ENCODE measurements at places on chromosomes 7 and 10.

GRCh38 chr7:33509206-33509605 is 379.8 kb downstream of the BBS9 start:
- peak; percentile 22 for DNase-seq

DNA sequence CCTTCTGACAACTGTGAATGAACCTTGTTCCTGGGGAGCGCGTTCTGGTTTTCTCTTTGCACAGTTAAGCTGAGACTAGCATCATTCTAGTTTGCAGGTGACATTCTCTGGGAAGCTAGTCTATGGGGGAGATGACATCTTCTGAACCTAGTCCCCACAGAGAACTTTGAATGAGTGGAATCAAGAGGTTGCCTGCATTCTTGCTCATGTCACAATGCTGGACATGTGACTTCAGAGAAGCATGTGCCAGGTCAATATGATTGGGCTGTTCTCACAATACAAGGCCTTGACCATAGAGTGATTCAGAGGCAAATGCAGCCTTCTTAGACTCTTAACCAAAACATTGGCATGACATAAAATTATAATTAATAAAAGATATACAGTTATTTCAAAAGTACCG is 22.1 kb downstream of the KLLN start:
- no peak for DNase-seq

DNA sequence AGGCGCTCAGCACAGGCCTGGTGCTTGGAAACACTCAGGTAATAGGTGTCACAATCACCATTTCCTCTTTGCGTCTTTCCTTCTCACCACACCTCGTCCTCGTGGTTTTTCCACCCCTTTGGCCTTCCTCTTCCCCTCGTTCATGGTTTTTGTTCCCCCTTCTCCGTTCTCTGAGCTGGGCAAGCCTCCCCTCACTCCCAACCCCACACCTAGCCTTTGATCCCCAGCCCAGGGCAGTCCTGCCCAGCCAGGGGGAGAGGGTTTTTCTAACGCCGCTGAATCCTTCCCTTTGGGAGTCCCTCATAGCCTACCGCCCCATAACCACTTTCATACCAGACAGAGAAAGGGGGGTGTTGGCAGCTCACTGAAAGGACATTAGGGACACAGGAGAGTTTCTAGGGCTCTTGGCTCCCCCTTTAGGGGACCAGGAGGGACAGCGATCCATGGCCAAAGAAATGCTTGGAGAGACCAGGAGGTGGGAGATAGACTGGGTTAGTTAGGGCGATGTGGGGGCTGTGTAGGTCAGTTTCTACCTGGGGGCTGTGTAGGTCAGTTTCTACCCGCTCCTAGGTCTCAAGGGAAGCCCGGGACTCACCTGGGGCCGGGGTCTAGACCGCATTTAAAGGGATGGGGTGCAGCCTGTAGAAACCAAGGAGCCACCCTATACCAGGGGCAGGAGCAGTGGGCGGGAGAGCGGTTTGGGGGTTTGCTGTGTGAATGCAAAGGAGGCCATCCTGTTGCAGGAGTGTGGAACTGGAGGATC is 1.4 kb downstream of the EPHB4 start:
- DNase-seq, result peak; percentile 74

DNA sequence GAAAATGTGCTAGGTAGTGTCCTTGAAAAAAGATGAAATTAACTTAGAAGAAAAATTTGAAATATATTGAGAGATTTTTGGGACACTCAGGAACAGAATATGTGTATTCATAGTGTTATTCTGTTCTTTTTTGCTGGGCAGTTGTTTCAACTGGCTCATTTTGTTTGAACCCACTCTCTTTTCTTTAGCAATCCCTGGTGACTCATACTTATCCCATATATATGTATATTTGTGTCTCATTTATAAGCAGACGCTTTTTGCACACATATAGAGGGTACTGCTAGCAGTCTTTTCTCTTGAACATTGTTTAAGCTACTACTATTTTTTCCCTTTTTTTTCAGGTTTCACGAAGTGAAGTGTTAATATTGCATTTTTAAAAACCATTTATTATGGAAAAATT is 1.9 kb downstream of the EXOC6 start:
- DNase-seq, result peak; percentile 28

DNA sequence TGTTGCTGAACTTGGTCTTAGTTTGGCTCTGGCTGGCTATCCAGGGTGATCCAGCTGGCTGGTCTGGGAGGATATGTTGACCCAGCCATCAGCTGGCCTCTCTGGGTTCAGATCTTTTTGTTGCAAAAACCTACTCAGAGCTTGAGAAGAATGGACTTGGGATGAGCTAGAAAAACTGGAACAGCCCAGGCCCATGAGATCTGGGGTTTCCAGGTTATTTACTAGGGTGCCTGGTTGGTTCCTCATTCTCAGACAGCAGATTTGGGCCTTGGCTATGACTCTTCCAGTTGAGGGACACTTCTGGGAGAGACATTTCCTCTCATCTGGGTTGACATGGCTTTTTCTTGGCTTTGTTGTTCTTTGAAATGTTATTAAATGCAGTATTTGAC is 116.6 kb downstream of the ADCY1 start:
- no peak for DNase-seq

GRCh38 chr10:11488126-11488525 is 123.3 kb downstream of the USP6NL start:
- DNase-seq, result no peak

DNA sequence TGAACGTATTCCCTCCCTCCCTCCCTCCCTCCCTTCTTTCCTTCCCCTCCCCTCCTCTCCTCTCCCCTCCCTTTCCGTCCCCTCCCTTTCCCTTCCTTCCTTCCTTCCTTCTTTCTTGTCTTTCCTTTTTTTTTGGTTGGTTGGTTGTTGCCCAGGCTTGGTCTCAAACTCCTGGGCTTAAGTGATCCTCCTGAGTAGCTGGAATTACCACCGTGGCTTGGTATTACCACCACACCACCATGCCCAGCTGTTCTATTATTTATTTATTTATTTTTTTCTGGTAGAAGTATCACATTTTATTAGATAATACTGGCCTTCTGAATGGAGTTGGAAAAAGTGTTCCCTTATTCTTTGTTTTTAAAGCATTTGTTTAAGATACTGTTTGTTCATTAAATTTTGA is 95.9 kb downstream of the PHF14 start:
- no peak for DNase-seq

GRCh38 chr7:13742811-13743210 is 246.7 kb downstream of the ETV1 start:
- DNase-seq, result peak; percentile 74

GRCh38 chr7:133859231-133859630 is 267.9 kb upstream of the LRGUK start:
- no peak for DNase-seq

DNA sequence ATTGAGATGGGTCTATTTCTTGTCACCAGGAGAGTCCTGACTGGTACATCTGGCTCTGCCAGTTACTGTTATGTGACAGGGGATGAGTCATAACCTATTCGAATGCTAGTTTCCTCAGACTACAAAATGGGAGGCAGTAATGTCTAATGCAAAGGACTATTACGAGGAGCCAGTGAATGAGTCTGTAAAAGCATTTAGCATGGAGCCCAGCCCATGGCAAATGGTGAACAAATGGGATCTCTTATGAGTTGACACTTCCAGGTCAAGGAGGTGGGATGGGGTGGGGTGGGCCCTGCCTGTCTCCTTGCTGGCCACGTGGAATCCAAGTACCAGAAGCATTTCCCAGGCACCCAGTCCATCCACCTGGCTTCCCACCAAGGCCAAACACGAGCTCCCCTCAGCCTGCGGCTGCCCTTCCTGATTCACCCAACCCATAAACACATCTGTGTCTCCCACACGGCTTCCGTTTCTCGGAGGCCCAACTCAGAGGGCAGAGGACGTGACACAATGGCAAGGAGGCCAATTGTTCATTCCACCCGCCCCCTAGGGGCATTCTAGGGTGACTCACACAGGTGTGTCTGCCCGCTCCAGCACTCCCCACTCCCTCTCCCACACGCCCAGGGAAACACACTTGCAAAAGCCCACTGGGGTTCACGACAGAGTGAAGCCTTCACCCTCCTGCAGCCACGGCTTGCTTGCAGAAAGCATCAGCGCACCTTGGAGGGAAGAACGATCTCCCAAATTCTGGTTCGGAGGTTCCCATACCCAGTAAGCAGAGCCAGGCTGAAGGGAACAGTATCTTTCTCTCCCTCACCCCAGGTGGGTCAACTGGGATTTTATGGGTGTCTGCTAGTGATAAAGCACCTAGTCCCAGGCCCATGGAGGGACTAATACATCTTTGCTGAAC is 109.8 kb downstream of the SH3PXD2A start:
- DNase-seq, result no peak

DNA sequence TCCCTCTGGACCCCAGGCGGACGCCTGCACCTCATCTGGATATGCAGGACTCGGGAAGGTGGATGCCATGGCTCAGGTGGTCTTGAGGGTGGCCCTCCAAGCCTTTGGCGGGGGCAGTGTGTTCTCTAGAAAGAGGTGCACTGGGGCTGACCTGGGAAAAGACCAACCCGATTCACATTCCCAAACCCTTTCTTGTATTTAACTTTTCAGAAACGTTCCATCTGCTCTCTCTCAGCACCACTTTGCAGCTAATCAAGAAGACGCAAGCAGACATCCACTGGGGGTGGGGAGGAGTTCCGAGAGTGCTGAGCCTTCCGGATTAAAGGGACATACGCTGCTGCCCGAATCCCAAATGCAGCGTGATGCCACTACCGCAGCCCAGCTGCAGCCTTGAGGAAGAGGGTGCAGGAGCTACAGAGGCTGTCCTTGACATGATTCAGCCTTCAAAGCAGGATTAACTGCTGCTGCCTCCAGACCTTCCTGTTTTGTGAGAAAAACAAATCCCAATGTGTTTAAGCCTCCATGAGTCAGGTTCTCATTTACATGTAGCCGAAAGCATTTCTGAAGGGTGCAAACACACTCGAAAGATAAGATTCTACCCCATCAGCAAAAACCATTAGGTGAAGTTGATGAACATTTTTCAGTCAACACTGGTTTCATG is 39.9 kb downstream of the RBM17 start:
- DNase-seq, result peak; percentile 23

DNA sequence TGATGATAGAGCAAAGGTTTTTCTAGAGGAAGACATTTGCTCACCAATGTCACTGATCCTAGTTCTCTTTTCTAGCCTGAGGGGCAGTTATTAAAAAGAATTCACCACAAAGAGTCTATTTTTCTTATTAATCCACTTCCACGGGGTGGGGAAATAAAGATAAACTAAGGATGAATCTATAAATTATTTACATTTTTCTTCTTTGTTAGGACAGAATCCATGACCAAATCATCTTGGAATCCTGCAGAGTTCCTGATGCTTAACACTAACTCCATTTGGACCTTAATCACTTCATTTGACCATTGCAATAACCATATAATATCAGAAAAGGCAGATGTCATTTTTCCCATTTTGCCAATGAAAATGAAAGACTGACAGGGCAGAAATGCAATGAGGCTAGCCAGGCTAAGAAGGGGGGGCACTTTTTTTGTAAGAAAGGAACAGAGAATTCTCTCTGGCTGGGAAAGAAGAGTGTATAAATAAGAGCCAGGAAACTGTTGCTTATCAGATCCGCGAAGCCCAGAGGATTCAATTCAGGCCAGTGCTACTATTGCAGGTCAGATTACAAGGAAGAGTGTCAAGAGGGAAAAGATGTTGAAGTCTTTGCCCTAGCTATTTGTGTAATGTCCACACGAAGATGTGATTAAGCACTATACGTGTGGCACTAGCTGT is 433.2 kb downstream of the TNS3 start:
- DNase-seq, result no peak

GRCh38 chr7:32206987-32207386 is 136.8 kb upstream of the PDE1C start:
- peak; percentile 42 for DNase-seq

DNA sequence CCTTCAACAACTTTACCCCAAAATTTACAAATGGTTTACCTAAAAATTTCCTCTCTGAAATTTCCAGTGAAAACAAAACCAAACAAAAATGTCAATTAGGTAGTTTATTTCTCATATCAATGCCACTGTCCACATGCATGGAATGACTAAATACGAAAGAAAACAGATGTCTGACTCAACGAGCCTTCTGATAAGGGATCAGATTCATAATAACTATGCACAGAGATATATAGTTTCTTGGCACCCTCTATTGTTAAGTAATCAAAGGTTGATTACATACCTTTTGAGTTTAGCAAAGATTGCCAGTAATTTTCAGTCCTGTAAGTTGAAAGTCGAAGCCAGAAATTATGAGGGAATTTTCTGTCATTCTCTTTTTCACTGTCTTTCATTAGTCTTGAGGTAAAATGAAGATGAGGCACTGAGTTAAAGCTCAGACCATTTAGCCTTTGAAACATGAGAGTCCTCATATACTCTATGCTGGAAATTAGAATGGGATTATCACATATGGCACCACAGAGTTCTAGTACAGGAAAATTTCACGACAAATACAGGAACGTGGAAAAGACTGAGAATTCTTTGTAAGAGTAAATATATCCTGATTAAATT is 519.1 kb upstream of the ANKRD30A start:
- DNase-seq, result peak; percentile 33

DNA sequence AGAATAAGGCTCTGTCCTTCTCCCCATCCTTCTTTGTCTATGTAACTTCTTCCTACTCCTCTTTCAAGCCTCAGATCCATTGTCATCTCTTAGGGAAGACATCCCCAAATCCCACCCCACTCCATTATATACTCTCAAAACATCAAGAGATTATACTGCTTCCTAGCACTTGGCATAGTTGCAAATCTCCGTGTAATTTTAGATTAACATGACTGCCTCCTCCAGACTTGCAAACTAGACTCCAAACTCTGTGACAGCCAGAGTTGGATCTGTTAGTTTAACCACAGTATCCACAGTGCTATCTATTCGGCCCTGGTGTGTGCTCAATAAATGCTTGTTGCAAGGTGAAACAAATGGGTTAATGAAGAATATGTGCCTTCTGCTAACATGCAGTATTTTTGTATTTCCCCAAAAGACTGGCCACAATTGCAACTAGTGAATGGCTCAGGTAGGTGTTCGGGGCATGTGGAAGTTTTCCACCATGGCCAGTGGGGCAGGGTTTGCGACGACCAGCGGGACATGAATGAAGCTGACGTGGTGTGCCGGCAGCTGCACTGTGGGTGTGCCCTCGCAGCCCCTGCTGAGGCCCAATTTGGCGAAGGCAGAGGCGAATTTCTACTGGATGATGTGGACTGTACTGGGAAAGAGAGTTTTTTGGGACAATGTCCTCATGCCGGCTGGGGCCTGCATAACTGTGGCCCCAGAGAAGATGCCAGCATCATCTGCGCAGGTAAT is 34.5 kb upstream of the C10orf120 start:
- no peak for DNase-seq

- DNase-seq, result no peak
Measured at GRCh38 chr7:71477441-71477840, 345.5 kb downstream of the GALNT17 start.

DNA sequence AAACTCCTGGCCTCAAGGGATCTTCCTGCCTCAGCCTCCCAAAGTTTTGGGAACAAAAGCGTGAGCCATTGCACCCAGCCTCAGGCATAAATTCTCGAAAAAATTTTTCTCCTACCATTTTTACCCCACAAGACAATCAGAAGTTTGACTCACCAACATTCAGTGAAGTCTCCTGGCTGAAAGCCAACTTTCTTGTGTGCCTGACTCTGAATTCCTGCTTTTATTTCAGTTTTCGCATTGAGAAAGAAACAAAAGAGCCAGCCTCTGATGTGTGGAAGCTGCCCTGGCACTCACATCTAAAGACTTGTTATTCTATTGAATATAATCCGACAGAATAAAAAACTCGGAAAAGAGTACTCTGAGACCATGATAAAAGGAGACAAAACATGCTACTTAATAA is 402.9 kb downstream of the MAGI2 start:
- DNase-seq, result peak; percentile 49

Measured in adipocyte (in vitro differentiated cells).